Fibroblast of pulmonary artery (primary cell): ENCODE measurements at places on chromosomes 2 and 18.
A peak's percentile ranks its signal among the peaks of the same experiment; 100 is the strongest.

DNA sequence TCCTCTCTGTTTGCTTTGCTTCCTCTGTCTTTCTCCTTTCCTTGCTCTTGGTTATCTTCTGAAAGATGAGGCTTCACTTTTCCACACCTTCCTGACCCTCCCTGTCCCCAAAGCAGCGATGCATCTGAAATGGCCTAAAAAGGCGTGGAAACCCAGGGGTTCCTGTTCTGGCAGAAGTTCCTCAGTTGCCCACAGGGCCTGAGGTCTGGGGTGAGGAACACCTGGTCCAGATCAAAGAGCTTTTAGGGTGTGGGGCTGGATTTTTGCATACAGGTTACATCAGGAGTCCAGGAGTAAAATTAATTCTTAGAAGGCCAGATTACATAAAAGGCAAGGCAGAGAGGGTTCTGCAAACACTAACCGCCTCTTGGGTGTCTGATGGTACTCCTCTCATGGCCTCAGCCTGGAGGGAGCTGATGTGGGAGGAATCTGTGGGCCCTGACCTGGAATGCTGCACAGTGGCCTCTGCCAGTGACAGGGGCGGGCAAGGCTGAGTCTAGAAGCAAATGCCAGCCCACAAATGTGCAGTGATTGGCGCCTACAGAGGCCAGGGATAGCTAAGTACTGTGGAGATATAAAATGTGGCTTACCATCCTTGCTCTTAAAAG lies 41.8 kb downstream of the INPP4A start:
- DNase-seq: no peak

DNA sequence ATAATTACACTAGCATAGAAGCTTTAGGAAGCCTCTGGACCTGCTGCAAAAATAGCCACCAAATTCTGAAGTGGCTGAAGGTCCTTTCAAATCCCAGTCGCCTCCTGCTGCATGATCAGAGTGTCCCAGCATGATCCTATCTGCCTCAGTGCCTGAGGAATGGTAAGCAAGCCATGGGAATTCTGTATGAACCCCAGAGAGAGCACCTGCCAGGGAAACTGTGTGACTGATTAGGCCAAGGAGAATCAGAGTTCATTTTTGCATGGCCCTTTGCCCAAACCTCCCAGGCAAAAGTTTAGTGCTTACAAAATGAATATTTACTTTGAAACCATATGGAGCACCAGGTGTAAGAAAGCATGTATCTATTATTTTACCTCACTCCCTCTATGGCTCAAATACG lies 221.4 kb downstream of the ARL4C start:
- no peak for DNase-seq

GRCh38 chr2:71332435-71332796 lies 834 bp downstream of the ZNF638 start:
- no peak for DNase-seq

- no peak for DNase-seq
These were observed 276.6 kb downstream of the PHLPP1 start for GRCh38 chr18:62991959-62992358.

GRCh38 chr2:202104286-202104870 lies 31.3 kb downstream of the KIAA2012 start:
- peak; percentile 73 for DNase-seq

- no peak for DNase-seq
These were observed 564.7 kb upstream of the PIK3C3 start for GRCh38 chr18:41390309-41390708.

- DNase-seq: no peak
These were observed 171.4 kb upstream of the SERPINE2 start for GRCh38 chr2:224210286-224211180.

- DNase-seq: no peak
These were observed 22.8 kb downstream of the PLEKHB2 start for GRCh38 chr2:131127981-131128380.

GRCh38 chr2:230827774-230828271 lies 36.9 kb upstream of the ITM2C start:
- no peak for DNase-seq

DNA sequence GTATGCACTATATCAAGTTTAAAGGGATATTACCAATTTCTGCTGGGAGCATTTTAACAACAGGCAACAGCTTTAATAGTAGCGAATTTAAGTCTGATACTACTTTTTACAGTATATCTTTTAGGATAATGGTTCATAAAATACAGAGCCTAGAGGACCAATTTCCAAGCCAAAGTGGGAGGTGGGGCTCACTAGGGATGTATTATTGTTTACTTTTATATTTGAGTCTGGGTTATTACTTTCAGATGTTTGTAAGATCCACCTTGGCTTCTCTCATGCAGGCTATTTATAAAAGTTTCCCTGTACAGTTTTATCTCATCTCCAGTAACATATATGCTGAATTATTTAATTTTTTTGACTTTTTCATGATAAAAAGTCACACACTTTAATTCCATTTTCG lies 242.0 kb downstream of the CMPK2 start:
- DNase-seq: no peak

DNA sequence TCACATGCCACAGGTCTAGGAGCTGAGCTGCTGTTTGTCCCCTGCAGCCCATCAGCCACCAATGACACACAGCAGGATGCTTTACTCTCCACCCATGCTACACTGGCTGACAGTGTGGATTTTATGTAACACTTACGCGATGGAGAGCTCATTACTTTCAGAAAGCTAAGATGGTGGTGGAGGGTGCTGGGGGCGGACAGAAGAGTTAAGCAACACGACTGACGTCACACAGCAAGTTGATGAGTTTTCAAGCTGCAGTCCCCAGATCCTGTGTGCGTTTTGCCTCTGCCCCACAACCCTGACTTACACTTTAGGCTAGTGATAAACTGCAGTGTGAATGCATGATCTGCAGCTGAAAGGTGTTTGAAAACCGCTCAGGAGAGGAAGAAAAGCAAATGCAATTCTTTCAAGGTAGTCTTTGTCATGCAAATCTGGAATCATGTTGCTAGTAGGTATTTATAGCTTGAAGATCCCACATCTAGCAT lies 42.4 kb downstream of the MRPS5 start:
- peak; percentile 23 for DNase-seq
